ENCODE measurements at places on chromosomes 3 and 15.

- DNase-seq, result no peak
Measured at GRCh38 chr3:12384451-12385233, 95.8 kb downstream of the PPARG start.

GRCh38 chr3:141526709-141527108, 39.9 kb downstream of the RASA2 start:
- no peak for DNase-seq

DNA sequence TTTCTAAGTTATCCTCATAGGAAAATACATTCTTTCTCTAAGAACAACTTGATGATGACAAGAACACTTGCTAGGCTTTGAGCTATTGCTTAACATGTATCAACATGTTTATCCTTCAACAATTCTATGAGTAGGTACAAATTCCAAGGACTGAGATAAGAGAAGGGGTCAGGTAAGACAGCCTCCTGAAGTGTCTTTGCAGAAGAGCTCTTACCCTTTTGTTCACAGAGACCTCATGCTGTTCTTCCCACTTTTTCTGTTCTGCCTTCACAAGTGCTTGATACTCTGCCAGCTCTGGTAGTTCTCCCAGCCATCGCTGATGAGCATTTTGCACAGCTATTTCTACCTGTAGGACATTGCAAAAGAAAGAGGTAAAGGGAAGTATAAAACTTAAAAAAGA, 50.9 kb downstream of the CEP152 start:
- no peak for DNase-seq

DNA sequence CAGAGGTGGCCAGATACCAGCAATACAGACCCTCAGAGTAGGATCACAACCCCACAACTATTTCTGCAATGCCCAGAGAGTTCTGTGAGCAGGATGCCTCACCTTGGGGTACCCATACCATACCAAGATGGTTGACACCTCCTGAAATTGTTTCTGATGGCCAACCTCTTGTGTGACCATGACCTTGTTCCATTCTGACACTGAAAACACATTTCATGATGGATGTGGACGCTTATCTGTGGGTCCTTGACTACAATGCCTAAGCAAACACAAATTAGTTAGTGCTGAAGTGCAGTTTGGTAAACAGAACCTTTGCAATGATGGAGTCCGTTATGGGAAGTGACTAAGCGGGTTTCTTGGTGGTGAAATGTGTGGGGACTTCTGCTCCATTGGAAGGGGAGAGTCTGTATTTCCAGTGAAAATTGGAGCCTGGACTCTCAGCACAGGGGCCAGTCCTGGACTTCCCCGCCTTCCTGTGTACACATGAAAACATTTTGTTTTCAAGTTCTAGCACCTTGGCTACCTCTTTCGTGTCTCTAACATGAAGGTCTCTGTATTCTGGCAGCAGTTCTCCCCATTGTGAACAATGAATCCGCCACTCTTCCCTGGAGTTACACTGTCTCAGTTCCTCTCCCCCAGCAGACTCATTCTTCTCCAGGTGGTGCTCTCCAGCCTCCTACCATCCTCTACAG, 106.2 kb downstream of the XXYLT1 start:
- no peak for DNase-seq

GRCh38 chr15:100981086-100981485, 61.9 kb downstream of the LRRK1 start:
- no peak for DNase-seq

GRCh38 chr3:153783106-153783505, 338.1 kb upstream of the ARHGEF26 start:
- DNase-seq, result no peak

DNA sequence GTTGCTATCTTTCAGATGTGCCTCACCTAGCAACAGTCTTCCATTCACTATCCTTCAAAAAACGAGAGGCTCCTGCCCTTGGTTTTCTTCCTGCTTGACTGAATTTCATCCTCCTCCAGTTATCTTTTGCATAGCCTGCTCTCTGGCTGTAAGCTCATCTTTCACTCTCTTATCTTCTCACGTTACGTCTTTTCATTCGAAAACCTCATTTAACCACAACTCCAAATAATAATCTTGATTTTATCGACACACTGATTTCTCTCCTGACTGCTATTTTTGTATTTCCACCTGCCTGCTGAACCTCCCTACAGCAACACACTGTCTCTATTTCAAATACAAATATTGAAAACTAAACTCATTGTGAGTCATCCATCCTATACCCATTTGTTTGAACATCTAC, 230.7 kb upstream of the TMC3 start:
- no peak for DNase-seq

DNA sequence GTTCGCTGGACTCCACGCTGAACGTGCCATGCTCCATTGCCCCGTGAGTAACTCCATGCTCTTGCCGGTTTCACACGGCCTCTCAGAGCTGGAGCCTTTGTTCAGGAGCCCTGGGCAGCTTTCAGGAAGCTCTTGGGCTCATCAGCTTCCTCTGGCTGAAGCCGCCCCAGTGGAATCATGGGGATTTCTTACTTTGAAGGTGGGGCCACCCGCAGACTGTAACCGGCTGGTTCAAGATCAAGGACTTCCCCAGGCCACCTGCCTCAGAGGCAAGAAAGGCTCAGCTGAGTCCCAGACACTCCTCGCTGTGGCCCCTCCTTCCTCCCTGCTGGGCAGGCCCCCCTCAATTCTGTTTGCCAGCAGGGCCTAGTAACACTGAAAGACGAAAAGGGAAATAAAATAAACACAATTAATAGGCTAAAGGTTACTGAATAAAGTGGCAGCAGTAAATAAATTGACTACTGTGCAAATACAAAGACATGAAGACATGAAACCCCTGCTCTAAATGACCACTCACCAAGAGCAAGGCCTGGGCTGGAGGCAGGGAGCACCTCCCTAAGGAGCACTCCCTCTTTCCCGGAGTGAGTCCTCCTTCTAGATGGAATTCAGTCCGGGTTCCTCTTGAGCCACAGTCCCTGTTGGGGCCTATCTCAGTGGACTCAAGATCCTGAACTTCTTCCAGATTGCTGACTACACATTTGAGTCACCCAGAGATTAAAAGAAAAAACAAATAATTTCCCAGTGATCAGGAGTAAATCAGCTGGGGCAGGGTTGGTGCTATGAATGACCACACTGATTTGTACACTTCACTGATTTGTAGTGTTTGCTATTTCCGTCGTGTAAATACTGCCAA, 51.0 kb downstream of the ZDHHC19 start:
- DNase-seq, result peak; percentile 74

DNA sequence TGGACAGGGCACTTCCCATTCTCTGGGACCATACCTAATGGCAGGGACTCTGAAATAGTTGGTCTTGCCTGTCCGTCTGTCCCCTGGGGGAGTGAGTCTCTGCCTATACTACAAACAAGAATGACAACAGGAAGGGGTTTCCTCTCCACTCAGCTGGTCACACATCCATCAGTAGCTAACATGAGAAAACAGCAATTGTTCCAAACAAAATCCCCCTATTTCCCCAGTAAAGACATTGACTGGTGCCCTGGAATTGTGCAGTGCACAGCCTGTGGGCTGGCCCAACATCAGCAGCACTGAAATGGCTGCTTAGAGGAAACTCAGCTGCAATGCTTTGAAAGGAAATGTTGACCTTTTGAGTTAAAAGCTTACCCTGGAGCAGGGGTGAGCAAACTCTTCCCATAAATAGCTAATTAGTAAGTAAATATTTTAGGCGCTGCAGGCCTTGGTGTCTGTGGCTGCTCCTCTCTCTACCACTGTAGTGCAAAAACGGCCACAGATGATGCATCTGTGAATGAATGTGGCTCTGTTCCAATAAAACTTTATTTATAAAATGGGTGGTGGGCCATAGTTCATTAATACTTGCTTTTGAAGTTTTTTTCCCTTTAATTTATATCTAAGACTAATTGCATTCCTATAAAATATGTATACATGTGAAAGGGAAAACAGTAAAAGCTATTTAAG, 174.3 kb downstream of the KLF13 start:
- DNase-seq, result no peak

- DNase-seq, result no peak
Measured at GRCh38 chr3:38297947-38298711, 16.0 kb downstream of the SLC22A14 start.

GRCh38 chr3:194485881-194486539, 792 bp downstream of the ATP13A3 start:
- no peak for DNase-seq

DNA sequence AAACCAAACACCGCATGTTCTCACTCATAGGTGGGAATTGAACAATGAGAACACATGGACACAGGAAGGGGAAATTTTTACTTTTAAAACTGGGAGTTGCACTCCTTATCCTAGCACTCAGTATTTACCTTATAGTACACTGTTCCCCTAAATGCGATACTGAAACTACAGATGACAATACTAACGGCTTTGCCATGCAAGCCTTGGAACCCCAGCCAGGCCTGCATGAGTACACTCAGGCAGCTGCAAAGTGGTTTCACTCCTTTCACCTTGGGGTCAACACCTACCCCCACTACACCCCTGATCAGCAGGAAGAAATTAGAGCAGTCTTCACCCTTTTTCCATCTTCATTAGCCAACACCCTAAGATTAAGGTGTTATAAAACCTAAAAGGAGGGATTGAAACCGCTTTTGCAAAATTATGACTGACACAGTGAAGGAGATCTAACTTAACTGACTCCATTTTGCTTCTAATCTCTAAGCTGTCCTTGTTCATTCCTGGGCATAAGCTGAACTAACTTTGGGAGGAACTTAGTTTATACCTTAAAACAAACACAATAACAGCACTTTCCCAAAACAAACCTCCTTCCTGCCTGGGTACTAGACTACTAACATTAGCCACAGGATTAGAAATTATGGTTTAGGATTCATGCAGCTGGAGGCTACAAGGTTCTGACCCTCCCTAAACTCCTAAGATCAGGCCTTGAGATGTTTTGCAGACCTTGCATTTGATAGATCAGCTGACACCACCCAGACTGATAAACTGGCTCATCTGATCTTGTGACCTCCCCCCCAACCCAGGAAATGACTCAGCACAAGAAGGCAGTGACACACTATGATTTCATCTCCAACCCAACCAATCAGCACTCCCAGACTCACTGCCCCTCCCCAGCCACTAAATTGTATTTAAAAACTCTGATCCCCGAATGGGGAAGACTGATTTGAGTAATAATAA, 452.1 kb upstream of the PPP2R3A start:
- DNase-seq, result peak; percentile 38

- no peak for DNase-seq
Measured at GRCh38 chr15:99556578-99556977, 9.2 kb upstream of the MEF2A start.

DNA sequence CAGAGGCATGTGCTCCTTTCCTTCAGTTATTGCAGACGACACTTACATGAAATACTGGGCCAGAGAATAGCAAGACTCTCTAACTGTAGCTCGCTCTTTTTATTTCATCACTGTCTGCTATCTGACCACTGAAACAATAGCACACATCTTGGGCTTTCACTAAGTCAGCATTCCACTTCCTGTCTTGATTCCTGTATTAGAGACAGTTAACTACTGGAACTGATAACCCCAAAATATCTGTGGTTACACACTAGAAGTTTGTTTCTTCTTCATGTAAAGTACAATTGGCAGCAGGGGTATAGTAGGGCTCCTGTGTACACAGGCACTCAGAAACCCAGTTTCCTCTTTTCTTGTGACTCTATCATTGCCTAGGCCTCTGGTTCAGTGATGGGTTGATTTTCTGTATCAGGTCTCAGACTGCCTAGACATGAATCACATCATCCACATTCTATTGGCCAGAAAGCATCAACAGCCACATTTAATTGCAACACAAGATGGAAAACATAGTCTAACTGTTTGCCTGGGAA, 230.2 kb upstream of the CD96 start:
- no peak for DNase-seq

GRCh38 chr3:143352850-143353550, 233.4 kb downstream of the CHST2 start:
- no peak for DNase-seq

DNA sequence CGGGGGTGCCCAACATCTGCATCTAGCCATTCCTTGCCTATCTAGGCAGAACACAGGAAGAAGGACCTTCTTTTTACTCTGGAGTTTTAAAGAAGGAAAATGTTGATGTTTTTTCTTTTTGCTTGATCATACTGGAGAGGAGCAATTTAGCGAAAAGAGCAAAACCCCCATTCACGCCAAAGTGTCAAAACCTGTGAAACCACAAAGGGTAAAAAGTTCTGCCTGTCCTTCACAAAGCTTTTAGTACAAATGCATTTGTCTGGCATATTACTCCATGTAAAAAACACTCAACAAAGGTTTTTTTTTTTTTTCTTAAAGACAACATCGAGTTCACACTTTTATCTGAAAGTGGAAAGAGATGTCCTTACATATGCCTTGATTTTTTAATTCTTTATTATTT, 214.2 kb upstream of the MRPL3 start:
- no peak for DNase-seq

- no peak for DNase-seq
Measured at GRCh38 chr15:90680371-90680935, 36.7 kb upstream of the BLM start.

DNA sequence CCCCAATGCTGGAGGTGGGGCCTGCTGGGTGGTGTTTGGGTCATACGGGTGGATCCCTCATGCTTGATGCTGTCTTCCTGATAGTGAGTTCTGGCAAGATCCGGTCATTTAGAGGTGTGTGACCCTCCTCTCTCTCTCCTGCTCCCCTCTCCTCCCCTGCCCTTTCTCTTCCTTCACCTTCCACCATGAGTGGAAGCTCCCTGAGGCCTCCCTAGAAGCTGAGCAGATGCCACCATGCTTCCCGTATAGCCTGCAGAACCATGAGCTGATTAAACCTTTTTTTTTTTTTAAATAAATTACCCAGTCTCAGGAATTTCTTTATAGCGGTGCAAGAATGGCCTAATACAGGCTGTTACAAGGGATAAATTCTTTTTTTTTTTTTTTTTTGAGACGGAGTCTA, 36.3 kb upstream of the IQSEC1 start:
- DNase-seq, result no peak

DNA sequence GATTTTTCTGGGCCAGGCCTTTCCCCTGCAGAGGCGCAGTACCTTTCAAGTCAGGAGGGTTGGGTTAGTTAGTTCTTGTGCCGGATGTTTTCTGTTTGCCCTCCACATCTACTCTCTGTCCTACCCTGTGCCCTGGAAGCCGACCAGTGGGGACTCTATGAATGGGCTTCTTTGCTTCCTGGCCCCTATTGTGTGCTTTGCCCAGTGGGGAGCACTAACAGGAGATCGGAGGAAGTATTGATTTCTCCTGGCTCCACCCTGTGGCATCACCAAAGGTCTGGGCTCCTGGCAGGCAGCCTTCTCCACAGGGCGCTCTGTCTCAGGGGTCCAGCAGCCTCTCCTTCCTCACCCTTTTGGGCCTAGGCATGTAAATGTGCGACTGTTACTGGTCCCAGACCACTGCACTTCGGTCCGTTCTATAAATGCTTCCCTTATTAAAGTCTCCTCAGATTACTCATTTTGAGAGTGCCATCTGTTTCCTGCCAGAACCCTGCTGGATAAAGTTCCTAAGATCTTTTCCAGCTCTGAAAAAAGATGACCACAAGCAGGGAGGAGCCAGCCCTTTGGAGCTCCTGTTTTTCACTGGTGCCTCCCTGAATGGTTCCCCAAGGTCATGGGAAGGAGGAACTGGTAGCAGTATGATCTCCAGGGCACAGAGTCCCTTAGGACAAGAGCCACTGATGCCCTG, 44.5 kb downstream of the CTDSPL start:
- DNase-seq, result no peak
